ENCODE measurements at places on chromosomes 5 and 9.

- no peak for DNase-seq
These were observed 157.8 kb upstream of the PRR16 start for GRCh38 chr5:120306303-120306702.

- no peak for DNase-seq
These were observed 98.7 kb downstream of the CCDC192 start for GRCh38 chr5:127801751-127802476.

GRCh38 chr9:133973791-133974630, 18.1 kb downstream of the VAV2 start:
- DNase-seq = no peak

DNA sequence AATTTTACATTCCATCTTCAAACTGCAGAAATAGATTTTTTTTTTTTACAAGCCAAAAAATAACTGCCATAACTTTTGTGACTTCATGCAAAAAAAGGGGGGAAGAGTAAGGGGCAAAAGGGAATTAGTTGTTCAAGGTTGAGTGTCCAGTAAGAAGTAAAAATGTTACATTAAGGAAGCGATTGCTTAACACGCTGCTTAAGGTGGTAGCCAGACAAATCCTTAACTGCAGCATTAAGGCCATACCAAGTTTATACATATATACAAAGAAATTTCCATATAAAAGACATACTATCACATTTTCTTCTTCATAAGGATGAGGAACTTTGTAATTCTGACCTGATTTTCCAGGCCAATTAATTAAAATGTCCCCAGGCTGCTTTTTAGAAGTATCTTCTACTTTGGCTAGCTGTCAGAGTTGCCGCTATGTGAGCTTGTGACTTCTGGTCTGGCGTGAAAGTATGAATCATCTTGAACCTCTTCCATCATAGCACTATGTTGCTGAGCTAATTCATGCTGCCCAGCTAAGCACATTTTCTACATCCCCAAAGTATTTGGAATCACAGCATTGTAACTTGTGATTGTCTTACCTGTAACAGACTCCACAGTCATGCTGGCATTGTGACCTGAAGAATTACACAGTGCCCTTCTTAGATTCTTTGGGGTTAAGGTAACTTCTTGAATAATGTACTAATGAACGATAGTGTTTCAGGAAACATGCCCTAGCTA, 40.0 kb downstream of the G3BP1 start:
- DNase-seq = no peak

DNA sequence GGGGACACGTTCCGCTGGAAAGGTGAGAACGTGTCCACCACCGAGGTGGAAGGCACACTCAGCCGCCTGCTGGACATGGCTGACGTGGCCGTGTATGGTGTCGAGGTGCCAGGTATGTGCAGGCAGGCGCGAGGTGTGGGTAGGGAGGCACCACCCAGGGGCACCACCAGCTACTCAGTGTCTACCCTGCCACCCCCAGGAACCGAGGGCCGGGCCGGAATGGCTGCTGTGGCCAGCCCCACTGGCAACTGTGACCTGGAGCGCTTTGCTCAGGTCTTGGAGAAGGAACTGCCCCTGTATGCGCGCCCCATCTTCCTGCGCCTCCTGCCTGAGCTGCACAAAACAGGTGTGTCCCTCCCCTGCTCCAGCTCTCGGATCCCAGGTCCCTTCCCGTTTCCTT, 15.1 kb downstream of the SLC27A4 start:
- DNase-seq = no peak

- DNase-seq = no peak
These were observed 25.8 kb upstream of the TRIM32 start for GRCh38 chr9:116661037-116661954.

- DNase-seq = no peak
These were observed 4.4 kb upstream of the CD180 start for GRCh38 chr5:67200809-67201562.

DNA sequence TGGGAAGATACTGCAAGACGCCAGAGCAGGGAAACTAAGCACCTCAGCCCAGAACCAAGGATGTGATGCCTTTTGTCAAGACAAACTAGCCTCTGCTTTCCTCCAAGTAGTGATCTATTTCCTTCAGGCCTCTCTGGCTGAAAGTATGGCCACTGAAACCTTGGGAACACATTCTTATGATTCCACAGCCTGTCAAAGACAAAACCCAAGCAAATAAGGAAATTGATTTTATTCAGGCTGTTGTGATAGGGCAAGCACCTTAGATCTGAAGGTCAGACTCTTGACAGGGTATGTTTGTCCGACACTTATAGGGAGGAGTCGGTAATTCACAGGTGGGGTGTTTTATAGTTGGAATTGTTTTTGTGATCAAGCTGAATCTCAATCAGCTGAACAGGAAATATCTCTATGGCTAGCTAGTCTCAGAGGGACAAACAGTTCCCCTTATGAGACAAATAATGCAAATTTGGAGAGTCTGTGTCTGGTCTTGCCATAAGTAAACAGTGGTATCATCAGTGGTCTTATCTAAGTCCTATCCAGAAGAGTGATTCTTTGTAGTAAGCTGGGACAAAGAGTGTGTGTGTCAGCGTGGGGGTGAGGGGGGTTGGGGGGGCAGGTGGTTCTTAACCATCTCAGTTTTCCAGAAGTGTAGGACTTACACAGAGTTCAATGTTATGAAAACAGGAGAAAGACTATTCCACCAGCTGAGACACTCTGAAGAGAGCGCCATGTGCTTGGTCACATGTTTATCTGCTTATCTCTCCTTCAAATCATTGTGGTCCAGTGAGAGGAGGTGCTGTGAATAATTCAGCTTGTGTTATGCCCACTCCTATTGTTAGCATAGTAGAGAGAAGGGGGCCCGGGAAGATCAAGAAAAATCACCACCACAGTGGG, 6.7 kb upstream of the ZCCHC10 start:
- DNase-seq = no peak

GRCh38 chr9:138007566-138007917, 130.0 kb downstream of the CACNA1B start:
- no peak for DNase-seq

DNA sequence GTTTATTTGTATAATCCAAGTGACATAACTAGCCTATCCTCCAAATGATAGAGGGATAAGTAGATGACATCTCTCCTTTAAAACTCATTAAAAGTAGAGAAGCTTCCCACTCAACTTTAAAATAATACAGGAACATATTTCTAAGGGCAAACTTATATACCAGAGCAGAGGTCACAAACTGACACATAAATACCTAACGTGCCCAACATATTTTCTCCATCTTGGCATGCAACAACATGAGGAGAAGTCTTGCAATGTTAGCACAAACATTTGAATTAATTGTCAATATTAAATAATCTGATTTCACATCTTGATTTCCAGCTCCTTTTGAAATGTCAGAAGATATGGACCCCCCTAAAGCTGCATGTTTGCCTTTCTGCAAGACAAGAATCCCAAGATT, 335.0 kb downstream of the DEPDC1B start:
- DNase-seq = no peak

GRCh38 chr9:108002371-108002956, 512.9 kb upstream of the KLF4 start:
- no peak for DNase-seq

All from stimulated activated CD4-positive, alpha-beta T cell treated with anti-CD3 and anti-CD28 coated beads, Interleukin-12 subunit alpha, Interleukin-12 subunit beta, amount 100 ng/mL, for 24 hours (primary cell).